ENCODE measurements at places on chromosomes 3 and 15. TPM values are rescaled to one million over a fixed set of nuclear protein-coding genes. Genes with fewer than 3 reads are reported as not detected.
A peak's percentile ranks its signal among the peaks of the same experiment; 100 is the strongest.

- peaks cover 85% of the 10 kb centered on the region for H3K27me3 ChIP-seq
- no peak for DNase-seq
- H3K27ac ChIP-seq: no peak overlapping the region
Observed at GRCh38 chr15:66126031-66126441, 127.5 kb downstream of the MEGF11 start.

DNA sequence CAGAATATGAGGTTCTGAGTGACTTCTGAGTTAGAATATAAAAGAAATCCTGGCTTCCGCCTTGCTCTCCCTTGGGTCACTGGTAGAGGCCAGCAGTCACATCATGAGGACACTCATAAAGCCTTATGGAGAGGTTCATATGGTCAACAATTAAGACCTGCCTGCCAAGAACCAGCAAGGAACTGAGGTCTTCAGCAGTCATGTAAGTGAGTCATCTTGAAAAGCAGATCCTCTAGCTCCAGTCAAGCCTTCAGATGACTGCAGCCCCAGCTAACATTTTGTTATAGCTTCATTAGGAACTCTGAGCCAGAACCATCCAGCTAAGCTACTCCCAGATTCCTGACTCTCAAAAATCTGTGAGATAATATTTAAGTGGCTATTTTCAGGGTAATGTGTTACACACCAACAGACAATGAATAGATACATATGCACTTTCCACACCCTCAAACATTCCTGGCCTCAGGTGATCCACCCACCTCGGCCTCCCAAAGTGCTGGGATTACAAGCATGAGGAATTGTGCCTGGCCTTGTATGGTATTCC lies 447.2 kb downstream of the SHQ1 start:
- DNase-seq: no peak
- no peak overlapping the region for H3K4me3 ChIP-seq
- H3K27me3 ChIP-seq: no peaks in the 10 kb centered on the region
- no peak overlapping the region for H3K27ac ChIP-seq

DNA sequence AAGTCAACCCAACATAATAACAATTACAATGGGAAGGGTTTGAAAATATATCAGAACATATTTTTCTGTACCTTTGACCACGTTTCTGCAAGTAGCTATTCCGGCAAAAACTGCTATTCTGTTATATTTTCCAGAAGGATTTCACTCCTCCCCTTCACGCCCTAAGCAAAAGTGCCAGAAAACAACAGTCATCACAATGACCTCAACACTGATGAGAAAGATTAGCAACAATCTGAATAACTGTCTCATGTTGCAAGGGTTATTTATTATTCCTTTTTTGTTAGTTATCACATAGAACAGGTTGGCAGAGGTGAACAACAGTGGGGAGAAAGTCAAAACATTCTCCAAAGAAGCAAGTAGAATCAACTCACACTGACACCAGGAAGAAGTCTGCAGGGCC lies 269.4 kb upstream of the ARRDC4 start:
- H3K27me3 ChIP-seq: no peaks in the 10 kb centered on the region
- H3K4me3 ChIP-seq: no peak overlapping the region
- H3K4me1 ChIP-seq: no peaks in the 10 kb centered on the region
- H3K27ac ChIP-seq: no peak overlapping the region
- DNase-seq: no peak
- H3K36me3 ChIP-seq: no peaks in the 10 kb centered on the region

GRCh38 chr3:194607592-194608389 lies 25.4 kb downstream of the TMEM44 start:
- no peaks in the 10 kb centered on the region for H3K27me3 ChIP-seq
- no peaks in the 10 kb centered on the region for H3K4me1 ChIP-seq
- H3K36me3 ChIP-seq: peaks cover 3% of the 10 kb centered on the region
- no peak for DNase-seq
- no peak overlapping the region for H3K4me3 ChIP-seq

DNA sequence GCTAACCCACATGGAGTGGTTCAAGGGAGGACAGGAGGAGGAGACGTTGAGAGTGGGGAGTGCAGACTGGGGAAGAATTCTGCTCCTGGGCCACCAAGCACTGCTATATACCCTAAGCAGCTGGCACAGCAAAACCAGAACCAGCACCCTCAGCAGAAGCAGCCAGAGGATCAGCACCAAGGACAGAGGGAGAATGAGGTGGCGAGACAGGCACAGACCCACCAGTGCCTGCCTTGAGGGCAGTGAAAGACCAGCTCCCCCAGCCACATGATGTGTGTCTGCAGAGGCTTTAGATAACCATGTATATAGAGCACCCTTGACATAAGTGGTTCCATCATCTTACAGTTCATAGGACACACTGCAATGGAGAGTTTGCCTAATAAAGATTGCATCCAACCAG lies 319.0 kb downstream of the GABRB3 start:
- H3K4me3 ChIP-seq: no peak overlapping the region
- no peaks in the 10 kb centered on the region for H3K27me3 ChIP-seq
- no peaks in the 10 kb centered on the region for H3K36me3 ChIP-seq
- H3K4me1 ChIP-seq: no peaks in the 10 kb centered on the region
- DNase-seq: no peak

- DNase-seq: no peak
- no peaks in the 10 kb centered on the region for H3K36me3 ChIP-seq
Observed at GRCh38 chr3:151579571-151580270, 118.9 kb upstream of the IGSF10 start.

GRCh38 chr3:177827511-177828207 lies 630.4 kb upstream of the TBL1XR1 start:
- no peaks in the 10 kb centered on the region for H3K36me3 ChIP-seq
- H3K4me3 ChIP-seq: no peak overlapping the region
- no peak for DNase-seq
- no peaks in the 10 kb centered on the region for H3K4me1 ChIP-seq
- no peak overlapping the region for H3K27ac ChIP-seq

GRCh38 chr3:17891139-17891856 lies 148.9 kb upstream of the TBC1D5 start:
- H3K4me3 ChIP-seq: no peak overlapping the region
- H3K27me3 ChIP-seq: peaks cover 4% of the 10 kb centered on the region

DNA sequence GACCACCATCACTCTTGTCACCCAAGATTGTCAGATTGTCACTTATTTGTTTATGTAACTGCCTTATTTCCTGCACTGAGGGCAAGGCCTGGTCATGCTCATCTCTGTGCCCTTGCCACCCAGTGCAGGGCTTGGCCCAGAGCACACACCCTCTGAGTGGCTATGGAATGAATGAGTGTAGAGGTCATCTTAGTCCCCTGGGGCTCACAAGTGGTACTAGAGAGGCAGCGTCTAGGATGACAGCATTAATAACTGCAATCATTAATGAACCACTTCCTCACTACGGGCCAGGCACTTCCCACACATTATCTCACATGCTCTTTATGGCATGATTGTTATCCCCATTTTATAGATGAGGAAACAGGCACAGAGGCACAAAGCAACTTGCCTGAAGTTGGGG lies 117.0 kb downstream of the SMAD6 start:
- no peaks in the 10 kb centered on the region for H3K36me3 ChIP-seq
- H3K4me1 ChIP-seq: no peaks in the 10 kb centered on the region
- peaks cover 3% of the 10 kb centered on the region for H3K27me3 ChIP-seq
- no peak overlapping the region for H3K27ac ChIP-seq
- DNase-seq: no peak

DNA sequence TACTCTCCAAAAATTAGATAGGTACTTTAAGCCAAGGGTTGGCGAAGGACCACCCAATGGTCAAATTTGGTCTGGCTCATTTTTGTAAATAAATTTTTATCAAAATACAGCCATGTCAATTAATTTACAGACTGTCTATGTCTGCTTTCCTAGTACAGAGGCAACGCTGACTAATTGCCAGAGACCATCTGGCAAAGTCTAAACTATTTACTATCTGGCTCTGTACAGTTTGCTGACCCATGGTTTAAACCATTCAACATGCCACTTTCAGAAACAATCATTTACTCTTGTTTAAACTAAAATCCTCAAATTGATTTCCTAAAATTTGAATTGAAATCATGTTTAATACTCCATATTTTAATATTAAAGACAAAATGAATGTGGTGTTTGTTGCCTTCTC lies 25.9 kb downstream of the CBLB start:
- no peak for DNase-seq
- H3K36me3 ChIP-seq: no peaks in the 10 kb centered on the region
- H3K27me3 ChIP-seq: no peaks in the 10 kb centered on the region
- no peak overlapping the region for H3K27ac ChIP-seq
- peaks cover 6% of the 10 kb centered on the region for H3K4me1 ChIP-seq

GRCh38 chr3:169172535-169172934 lies 491.0 kb downstream of the MECOM start:
- no peak overlapping the region for H3K4me3 ChIP-seq
- no peak for DNase-seq
- H3K27ac ChIP-seq: no peak overlapping the region
- no peaks in the 10 kb centered on the region for H3K4me1 ChIP-seq

GRCh38 chr15:69891070-69891536 lies 206.6 kb downstream of the TLE3 start:
- H3K4me1 ChIP-seq: no peaks in the 10 kb centered on the region
- H3K36me3 ChIP-seq: no peaks in the 10 kb centered on the region
- H3K27me3 ChIP-seq: peaks cover 4% of the 10 kb centered on the region
- no peak overlapping the region for H3K27ac ChIP-seq

DNA sequence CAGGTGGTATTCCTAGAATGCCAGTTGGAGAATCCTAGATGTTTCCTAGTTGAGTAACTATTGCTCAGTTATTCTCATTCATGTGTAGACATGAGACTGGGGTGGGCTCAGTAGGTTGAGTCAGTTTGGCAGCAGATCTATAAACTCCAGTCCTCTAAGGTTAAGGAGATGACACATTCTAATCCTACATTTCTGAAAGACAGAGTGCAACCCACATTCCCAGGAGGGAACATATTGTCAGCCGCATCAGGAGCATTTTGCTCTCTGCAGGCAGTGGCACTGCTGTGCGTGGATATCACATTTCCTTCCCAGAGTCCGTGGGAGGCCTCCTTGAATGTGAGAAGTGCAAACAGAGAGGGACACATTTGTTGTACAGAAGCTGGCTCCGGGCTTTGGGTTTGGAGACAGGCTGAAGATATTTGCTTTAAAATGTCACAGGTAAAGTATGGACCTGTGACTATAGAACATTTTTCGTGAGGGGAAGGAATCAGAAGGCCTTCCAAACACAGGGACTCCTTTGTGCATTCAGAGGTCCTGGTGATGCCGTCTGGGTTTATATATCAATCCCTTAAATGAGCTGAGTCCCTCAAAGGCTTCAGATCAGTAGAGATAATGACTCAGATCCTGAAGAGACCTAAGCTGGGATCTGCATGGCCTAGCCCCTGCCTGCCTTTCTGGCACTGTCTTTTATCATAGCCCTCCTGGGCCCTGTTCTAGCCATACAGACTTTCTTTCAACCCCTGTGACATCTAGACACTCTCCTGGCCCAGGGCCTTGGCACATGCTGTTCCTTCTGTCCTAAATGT lies 156.5 kb downstream of the CADPS start:
- no peaks in the 10 kb centered on the region for H3K4me1 ChIP-seq
- H3K27me3 ChIP-seq: no peaks in the 10 kb centered on the region
- H3K27ac ChIP-seq: no peak overlapping the region
- H3K4me3 ChIP-seq: no peak overlapping the region
- no peak for DNase-seq
- H3K36me3 ChIP-seq: no peaks in the 10 kb centered on the region

DNA sequence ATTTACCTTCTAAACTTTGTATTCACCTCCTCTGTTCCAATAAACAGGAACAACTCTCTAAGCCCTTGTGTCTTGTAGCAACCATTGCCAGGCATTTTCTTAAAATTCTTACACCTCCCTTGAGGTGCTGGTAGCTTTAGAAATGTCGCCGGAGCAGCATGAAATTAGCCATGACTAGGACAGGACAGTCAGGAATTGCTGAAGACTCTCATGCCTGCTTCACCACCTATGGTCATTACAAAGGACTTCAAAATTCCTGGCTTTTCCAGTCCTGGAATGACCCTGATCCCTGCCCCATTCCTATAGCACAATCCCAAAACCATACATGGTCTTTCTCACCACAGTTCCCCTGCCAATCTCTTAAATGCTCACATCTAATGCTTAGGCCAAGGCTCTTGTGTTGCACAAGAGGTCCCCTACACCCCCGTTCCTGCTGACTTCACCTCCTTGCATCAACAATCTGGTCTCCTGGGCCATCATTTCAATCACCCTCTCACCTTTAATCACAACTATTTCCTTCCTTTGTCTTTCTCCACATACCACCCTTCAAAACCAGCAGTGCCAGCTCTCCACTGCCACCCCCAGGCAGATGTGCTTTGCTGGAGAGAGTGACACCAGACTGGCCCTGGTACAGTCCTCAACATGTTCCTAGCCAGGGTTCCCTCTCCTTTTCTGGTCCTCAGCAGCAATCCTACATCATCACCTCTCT lies 113.2 kb upstream of the TJP1 start:
- H3K4me1 ChIP-seq: no peaks in the 10 kb centered on the region
- H3K36me3 ChIP-seq: no peaks in the 10 kb centered on the region
- H3K27ac ChIP-seq: no peak overlapping the region

DNA sequence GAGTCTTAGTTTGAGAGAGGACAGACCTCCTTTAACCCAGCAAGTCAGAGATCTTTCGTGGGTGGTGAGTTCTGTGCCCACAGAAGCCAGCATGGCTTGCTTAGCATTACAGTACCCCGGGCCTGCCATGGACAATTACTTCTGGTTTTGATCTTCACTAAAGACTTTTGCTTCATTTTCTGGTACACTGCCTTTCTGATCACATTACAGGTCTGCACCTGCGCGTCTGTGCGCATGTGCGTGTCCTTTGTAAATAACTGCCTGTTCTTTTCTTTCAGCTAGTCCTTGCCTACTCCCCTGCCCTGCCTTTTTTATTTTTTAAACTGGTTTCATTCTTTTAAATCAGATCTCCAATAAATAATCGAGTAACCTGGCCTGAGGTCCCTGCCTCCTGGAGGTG lies 57.1 kb upstream of the CMTM8 start:
- no peak overlapping the region for H3K27ac ChIP-seq
- DNase-seq: no peak
- H3K4me3 ChIP-seq: no peak overlapping the region
- peaks cover 12% of the 10 kb centered on the region for H3K27me3 ChIP-seq

GRCh38 chr3:153165261-153165681 lies 3.2 kb downstream of the RAP2B start:
- DNase-seq: no peak
- peak overlapping the region; percentile 88 for H3K4me3 ChIP-seq
- peak overlapping the region; percentile 81 for H3K27ac ChIP-seq
- H3K4me1 ChIP-seq: peaks cover 13% of the 10 kb centered on the region
- H3K36me3 ChIP-seq: peaks cover 42% of the 10 kb centered on the region

GRCh38 chr15:48250640-48251076 lies 44.6 kb downstream of the SLC12A1 start:
- no peaks in the 10 kb centered on the region for H3K4me1 ChIP-seq
- no peaks in the 10 kb centered on the region for H3K36me3 ChIP-seq
- H3K4me3 ChIP-seq: no peak overlapping the region
- DNase-seq: peak; percentile 32
- no peaks in the 10 kb centered on the region for H3K27me3 ChIP-seq

The CCNB2 gene
- 90.4 TPM for total RNA-seq

The CACNA2D2 gene
- 0.58 TPM for total RNA-seq

The RHOV gene
- 1.9 TPM for total RNA-seq

The PRR20G gene
- not detected for total RNA-seq

The ADAMTSL3 gene
- total RNA-seq: 0.09 TPM

The ACP3 gene
- 0.18 TPM for total RNA-seq

The FBXL22 gene
- total RNA-seq: not detected

The CDHR4 gene
- total RNA-seq: not detected

The ZDHHC23 gene
- total RNA-seq: 1.1 TPM

The CHRD gene
- 1.3 TPM for total RNA-seq

The LDHAL6B gene
- not detected for total RNA-seq
